ENCODE measurements at places on chromosomes 12 and 14.
A peak's percentile ranks its signal among the peaks of the same experiment; 100 is the strongest.

- DNase-seq: no peak
Observed at GRCh38 chr12:5546616-5547015, 114.7 kb downstream of the NTF3 start.

GRCh38 chr14:61630399-61631044 is 64.8 kb upstream of the HIF1A start:
- DNase-seq: no peak

DNA sequence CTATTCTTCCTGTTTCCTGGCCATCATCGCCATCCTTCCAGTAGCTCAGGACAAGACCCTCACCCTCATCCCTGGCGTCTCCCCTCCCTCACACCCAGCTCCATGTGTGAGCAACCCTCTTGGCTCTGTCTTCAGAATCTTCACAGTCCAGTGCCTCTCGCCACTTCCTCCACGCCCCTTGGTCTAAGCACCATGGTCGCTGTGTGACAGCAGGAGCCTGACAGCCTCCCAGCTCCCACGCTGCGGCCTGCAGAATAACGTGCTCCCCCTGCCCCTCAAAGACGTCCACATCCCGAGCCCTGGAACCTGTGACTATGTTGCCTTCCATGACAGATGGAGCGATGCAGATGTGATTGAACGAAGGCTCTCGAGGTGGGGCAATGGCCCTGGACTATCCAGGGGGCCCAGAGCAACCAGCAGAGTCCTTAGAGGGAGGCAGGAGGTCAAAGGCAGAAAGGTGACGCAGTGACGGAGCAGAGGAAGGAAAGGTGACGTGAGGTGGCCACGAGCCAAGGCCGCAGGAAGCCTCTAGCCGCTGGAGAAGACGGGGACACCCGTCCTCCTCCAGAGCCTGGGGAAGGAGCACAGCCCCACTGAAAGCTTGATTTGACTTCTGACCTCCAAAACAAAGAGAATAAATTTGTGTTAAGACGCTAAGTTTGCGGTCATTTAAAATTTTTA is 139.8 kb downstream of the CALM1 start:
- no peak for DNase-seq

DNA sequence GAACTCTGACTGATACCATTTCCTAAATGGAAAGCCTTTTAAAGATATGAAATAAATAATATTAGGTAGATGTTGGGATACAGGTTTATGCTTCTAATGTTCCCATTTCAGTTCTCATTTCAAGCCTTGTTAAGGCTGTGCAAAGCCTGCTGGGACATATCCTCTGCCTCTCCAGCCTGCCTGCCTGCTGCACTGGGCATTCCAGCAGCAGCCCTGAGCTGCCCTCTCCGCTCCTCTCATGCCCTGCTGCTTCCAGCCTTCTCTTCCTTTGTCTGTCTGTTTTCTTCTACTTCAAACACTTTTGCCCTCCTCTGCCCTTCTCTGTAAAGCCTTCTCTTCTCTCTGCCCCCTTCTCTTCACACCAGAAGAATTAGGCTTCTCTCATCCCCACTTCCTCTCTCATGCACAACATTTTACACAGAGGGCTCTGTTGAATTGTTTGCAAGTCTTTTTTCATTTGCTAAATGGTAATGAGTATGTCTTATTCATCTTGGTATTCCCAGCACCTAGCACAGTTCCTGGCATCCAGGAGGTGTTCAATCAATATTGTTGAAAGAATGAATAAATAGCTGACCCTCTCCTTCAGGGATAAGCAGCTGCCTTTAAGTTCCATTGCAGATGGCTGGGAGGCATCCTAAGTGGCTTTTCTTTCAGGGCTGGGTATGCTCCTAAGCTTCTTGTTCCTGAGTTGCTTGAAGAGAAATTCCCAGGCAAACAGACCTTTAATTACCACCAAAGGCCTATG is 292.3 kb downstream of the TMEM117 start:
- DNase-seq: no peak

DNA sequence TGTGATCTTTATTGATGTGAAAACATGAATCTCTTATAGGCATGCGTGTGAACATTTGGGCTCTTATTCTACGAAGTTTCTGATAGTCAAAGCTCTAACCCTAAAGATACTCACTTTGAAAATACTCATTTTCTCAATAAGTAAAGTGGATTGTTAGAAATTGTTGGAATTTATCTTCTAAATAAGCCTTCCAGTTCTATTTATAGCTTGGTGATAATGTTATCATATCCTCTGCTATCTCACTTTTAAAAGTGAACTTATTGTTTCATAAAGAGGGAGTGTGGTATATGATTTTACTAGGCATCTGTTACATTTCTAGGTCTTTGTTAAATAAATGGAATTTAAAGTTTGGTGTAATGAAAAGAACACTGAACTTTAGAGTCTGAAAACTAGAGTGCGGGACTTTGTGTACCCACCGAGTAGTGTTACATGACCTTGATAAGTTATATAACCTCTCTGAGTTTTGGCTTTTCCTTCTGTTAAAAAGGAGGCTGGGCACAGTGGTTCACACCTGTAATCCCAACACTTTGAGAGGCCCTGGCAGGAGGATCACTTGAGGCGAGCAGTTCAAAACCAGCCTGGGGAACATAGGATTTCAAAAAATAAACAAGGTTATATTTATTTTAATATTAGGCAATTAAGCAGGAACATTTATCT is 13.6 kb downstream of the USP15 start:
- no peak for DNase-seq

- no peak for DNase-seq
Observed at GRCh38 chr14:71063351-71063750, 156.1 kb downstream of the PCNX1 start.

DNA sequence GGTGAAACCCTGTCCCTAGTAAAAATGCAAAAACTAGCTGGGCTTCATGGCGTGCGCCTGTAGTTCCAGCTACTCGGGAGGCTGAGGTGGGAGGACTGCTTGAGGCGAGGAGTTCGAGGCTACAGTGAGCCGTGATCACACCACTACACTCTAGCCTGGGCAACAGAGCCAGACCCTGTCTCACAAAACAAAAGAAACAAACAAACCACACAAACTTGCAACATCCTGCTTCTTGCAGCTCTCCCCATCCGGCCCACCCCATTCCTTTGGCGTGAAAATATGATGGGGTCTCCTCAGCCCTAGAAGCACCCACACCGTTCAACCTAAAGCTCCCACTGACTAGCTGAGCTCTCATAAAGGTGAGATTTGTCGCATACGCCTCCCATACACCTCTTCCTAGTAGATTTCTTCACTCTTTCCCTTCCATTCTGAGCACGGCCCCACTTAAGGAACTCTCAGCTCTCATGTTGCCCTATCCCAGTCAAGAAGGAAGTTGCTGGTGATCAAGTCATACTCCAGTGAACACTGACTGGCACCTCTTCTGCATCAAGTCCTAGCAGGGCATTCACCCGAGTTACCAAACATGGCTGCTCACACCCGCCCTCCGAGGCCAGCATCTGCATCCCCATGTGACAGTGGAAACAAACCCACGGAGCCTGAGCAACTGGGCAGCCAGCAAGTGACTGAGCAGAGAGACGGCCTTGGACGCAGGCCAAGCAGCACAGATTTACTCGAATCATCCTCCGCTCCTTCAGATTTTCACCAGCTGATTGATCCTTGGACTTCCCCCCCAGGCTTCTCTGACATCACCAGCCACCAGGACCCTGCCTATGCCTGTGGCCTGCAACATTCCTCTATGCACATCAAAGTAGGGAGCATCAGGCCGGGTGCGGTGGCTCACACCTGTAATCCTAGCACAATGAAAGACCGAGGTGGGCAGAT is 18.9 kb upstream of the CD27 start:
- no peak for DNase-seq

- DNase-seq: no peak
Observed at GRCh38 chr12:113882690-113883089, 83.4 kb downstream of the RBM19 start.

- no peak for DNase-seq
Observed at GRCh38 chr12:49126852-49127763, 4.1 kb downstream of the TUBA1B start.

DNA sequence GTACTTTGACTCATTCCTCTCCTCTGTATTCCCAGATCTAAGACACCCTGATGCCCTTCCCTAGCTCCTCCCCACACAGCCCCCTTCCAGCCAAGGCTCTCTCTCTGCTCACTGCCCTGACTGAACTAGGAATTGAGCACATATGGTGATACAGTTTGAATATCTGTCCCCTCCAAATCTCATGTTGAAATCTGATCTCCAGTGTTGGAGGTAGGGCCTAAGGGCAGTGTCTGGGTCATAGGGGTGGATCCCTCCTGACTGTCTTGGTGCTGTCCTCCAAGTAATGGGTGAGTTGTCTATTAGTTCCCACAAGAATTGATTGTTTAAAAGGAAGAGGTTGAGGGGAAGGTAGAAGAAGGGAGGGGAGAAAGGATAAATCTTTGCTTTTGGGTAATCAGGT is 17.4 kb downstream of the CMKLR1 start:
- no peak for DNase-seq

DNA sequence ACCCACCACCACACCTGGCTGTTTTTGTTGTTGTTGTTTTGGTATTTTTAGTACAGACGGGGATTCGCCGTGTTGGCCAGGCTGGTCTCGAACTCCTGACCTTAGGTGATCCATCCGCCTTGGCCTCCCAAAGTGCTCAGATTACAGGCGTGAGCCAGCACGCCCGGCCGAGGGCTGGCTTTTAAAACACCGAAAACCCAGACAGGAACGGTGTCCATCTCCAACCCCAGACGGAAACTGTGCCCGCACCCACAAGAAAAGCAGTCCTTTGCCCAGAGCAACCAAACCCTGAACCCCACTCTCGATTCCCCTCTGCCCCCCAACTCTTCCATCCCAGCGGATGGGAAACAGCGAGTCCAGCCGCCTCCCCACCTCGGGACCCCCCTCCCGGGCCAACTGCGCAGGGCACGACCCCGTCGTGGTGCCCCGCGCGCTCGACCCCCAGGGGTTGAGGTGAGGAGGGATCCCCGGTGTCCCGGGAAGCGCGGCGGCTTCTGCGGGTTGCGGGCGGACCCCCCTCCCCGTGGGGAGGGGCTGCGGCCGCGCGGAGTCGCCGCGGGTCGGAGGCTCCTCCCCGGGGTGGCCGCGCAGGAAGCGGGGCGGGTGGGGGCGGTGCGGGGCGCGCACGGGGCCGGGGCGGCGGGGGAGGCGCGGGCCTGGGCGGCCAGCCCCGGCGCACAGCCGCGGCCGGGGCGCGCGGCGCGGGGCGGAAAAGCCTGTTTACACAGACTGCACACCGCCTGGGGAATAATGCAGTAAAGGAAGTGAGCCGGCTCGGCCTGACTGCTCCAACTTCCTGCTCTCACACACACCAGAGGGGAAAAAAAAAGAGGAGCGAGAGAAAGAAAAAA is at the start of gene ELK3:
TSS of gene ELK3 (plus strand) at position 651 of the 851 bp plus-strand sequence.
- DNase-seq: peak; percentile 29

- no peak for DNase-seq
Observed at GRCh38 chr14:81517798-81518398, 15.8 kb downstream of the SEL1L start.

Measured in effector CD8-positive, alpha-beta T cell (primary cell).